ENCODE measurements at places on chromosomes 12 and 14. TPM values are rescaled to one million over a fixed set of nuclear protein-coding genes. Genes with fewer than 3 reads are reported as not detected.

DNA sequence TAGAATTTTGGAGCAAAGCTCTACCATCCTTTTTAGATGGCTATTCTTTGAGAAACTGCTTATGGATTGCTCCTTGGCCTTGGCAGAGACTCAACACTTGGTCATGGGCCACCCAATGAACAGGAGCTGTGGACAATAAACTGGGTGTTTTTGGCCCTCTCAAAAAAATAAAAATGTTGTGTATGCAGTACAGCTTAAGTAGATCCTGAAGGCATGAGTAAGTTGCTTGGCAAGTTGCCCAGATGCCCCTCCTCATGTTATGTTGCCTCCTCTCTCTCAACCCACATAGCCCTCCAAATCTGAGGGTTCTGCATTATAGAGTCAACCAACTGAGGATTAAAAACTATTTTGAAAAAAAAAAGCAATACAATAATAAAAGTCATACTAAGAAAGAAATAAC is 124.9 kb downstream of the ATP23 start:
- H3K27ac ChIP-seq = no peak overlapping the region
- no peak for DNase-seq
- H3K36me3 ChIP-seq = no peaks in the 10 kb centered on the region
- peaks cover 39% of the 10 kb centered on the region for H3K4me1 ChIP-seq
- H3K27me3 ChIP-seq = no peaks in the 10 kb centered on the region
- H3K4me3 ChIP-seq = no peak overlapping the region

- H3K27ac ChIP-seq = no peak overlapping the region
- peaks cover 15% of the 10 kb centered on the region for H3K36me3 ChIP-seq
- no peak overlapping the region for H3K4me3 ChIP-seq
- no peaks in the 10 kb centered on the region for H3K4me1 ChIP-seq
- DNase-seq = no peak
Observed at GRCh38 chr14:73173092-73173735, 36.9 kb downstream of the PSEN1 start.

- no peak for DNase-seq
- H3K27me3 ChIP-seq = no peaks in the 10 kb centered on the region
- H3K4me3 ChIP-seq = no peak overlapping the region
- H3K36me3 ChIP-seq = no peaks in the 10 kb centered on the region
- H3K4me1 ChIP-seq = no peaks in the 10 kb centered on the region
- H3K27ac ChIP-seq = no peak overlapping the region
Observed at GRCh38 chr14:30240685-30241084, 313.0 kb upstream of the PRKD1 start.

DNA sequence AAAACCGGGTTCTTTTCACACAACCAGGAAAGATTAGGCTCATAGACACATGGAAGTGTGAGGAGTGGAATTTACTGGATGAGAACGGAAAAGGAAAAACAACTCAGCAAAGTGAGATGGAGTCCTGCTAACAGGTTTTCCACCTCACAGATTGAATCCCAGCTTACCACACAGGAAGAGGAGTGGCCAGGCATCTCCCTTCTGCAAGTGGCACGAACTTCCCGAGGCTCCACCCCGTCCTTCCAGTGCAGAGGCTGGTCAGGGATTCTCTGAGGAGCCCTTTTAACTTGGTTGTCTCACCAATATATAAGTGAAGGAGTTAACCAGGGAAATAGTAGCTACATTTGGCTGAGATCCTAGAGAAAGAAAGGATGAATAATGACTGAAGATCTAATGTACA is 102.8 kb downstream of the SCAF11 start:
- DNase-seq = no peak
- peaks cover 9% of the 10 kb centered on the region for H3K36me3 ChIP-seq
- H3K27me3 ChIP-seq = no peaks in the 10 kb centered on the region

DNA sequence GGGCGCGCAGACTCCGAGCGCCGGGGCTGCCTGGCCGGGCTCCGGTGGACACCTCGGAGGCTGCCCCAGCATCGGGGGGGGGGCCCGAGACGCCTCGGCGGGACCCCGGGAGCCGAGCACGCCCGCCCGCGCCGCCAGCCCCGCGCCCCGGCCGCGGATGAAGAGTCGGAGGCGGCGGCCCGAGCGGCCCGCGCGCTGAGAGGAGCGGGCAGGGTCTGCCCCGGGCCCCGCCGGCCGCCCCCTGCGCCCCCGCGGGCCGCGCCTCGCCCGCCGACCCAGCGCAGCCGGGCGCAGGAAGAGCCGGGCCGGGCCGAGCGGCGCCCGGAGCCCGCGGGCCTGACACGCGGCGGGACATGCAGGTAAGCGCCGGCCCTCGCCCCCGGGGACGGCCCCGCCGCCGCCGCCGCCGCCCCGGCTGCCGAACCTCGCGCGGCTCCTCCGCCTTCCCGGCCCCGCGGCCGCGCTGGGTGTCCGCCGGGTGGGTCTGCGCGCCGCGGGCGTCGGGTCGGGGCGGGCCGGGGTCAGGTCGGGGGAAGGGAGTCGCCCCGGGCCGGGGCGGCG is 63.7 kb downstream of the FBXL14 start:
- no peak overlapping the region for H3K4me3 ChIP-seq
- peaks cover 35% of the 10 kb centered on the region for H3K27me3 ChIP-seq
- no peak for DNase-seq
- H3K27ac ChIP-seq = no peak overlapping the region
- no peaks in the 10 kb centered on the region for H3K36me3 ChIP-seq

RASSF9 gene
- total RNA-seq = 0.46 TPM

DNA sequence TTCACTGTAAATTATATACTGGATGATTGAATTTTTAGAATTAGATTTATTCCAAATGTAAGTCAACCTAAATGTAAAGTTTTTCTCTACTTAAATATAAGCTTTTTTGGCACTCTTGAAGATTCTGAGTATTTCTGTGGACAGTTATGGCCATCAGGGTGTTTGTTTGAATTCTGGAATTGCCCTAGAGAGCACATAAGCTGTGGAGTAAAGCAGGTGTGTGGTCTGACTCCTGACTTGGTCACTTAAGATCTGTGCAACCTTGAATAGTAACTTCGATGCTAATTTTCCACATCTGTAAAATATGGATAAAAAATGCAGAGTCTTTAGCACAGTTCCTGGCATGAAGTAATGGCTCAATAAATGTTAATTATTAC is 64.4 kb downstream of the FUT8 start:
- H3K4me1 ChIP-seq = peaks cover 9% of the 10 kb centered on the region
- H3K27me3 ChIP-seq = no peaks in the 10 kb centered on the region
- H3K36me3 ChIP-seq = peaks cover 13% of the 10 kb centered on the region
- no peak overlapping the region for H3K27ac ChIP-seq
- no peak overlapping the region for H3K4me3 ChIP-seq

DNA sequence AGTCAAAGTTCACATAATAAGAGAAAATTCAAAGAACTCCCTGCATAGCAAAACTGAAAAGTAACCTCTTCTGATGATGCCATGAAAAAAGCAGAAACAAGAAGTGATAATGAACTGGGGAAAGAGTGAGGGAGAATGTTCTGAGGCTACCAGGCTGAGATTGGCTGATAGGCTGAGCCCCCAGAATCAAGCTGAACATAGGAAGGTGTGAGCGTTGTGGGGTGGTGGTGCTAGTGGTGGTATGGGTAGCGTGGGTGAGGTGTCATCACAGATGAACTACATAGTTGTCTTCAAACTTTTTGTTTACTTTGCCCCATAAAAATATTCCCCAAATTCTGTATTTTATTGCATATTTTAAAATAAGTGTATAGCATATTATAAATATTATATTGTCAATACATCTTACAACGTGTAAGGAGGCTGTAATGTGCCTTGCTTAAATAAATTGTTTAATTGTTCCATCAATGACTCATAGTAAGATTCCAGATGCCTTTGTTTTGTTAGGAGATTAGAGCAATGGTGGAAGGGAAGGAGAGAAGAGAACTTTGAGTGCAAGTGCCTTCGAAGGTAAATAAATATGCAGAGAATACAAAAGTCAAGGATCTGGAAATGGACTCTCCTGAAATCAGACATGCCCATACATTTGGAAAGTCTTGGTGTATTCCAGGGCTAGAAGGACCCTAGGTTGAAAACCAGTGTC is 15.8 kb upstream of the CFAP54 start:
- no peak overlapping the region for H3K4me3 ChIP-seq
- H3K27ac ChIP-seq = no peak overlapping the region
- peaks cover 18% of the 10 kb centered on the region for H3K4me1 ChIP-seq
- no peaks in the 10 kb centered on the region for H3K36me3 ChIP-seq
- DNase-seq = no peak

TNS2 gene
- total RNA-seq = 11.5 TPM

SRSF5 gene
- 385 TPM for total RNA-seq

DNA sequence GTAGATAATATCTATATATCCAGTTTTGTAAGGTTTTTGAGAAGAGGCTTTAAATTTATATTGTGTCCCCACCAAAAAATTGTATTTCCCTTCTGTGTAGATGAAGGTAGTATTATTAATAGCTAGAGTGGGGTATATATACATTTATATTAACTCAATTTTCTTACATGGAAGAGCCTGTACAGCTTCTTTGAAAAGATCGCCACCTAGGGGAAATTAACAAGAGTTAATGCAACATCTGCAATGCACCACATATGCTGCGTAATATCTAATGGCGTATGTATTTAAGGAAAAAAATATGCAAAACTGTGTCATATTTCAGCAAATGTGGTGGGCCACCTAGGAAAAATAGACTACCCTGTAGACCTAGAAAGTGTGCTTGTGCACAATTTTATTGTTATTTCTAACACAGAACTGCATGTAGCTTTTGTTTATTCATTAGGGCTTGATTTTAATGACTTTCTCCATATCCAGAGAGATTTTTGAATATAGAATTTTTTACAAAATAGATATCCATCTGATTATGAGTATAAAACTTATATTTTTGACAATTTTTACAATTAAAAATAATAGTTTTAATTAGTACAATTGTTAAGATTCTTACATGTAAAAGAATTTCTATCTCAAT is 14.0 kb downstream of the CCER1 start:
- no peak overlapping the region for H3K27ac ChIP-seq
- H3K4me1 ChIP-seq = peaks cover 16% of the 10 kb centered on the region
- no peaks in the 10 kb centered on the region for H3K36me3 ChIP-seq
- DNase-seq = no peak
- no peak overlapping the region for H3K4me3 ChIP-seq
- no peaks in the 10 kb centered on the region for H3K27me3 ChIP-seq

GRCh38 chr12:25981597-25981996 is 23.1 kb downstream of the RASSF8 start:
- no peaks in the 10 kb centered on the region for H3K27me3 ChIP-seq
- H3K36me3 ChIP-seq = no peaks in the 10 kb centered on the region
- no peak overlapping the region for H3K27ac ChIP-seq
- no peak for DNase-seq

LRRC43 gene
- 0.83 TPM for total RNA-seq

- DNase-seq = no peak
- H3K27ac ChIP-seq = no peak overlapping the region
- peaks cover 12% of the 10 kb centered on the region for H3K4me1 ChIP-seq
Observed at GRCh38 chr14:22152161-22152870, 436.7 kb downstream of the DAD1 start.

BMP4 gene
- total RNA-seq = 62.4 TPM

- DNase-seq = no peak
- H3K4me1 ChIP-seq = peaks cover 39% of the 10 kb centered on the region
- no peak overlapping the region for H3K4me3 ChIP-seq
- H3K27me3 ChIP-seq = no peaks in the 10 kb centered on the region
- no peak overlapping the region for H3K27ac ChIP-seq
Observed at GRCh38 chr12:6269986-6270385, 40.5 kb upstream of the PLEKHG6 start.

GRCh38 chr14:29637411-29637810 is 290.2 kb downstream of the PRKD1 start:
- DNase-seq = no peak
- no peaks in the 10 kb centered on the region for H3K36me3 ChIP-seq
- H3K4me1 ChIP-seq = no peaks in the 10 kb centered on the region
- H3K4me3 ChIP-seq = no peak overlapping the region

GRCh38 chr12:6953442-6954315 is 2.5 kb downstream of the PTPN6 start:
- no peaks in the 10 kb centered on the region for H3K27me3 ChIP-seq
- no peaks in the 10 kb centered on the region for H3K36me3 ChIP-seq
- H3K27ac ChIP-seq = no peak overlapping the region
- H3K4me1 ChIP-seq = no peaks in the 10 kb centered on the region
- no peak for DNase-seq
- no peak overlapping the region for H3K4me3 ChIP-seq

CLEC4C gene
- not detected for total RNA-seq

- H3K4me3 ChIP-seq = no peak overlapping the region
- no peaks in the 10 kb centered on the region for H3K27me3 ChIP-seq
- H3K36me3 ChIP-seq = peaks cover 14% of the 10 kb centered on the region
- H3K27ac ChIP-seq = no peak overlapping the region
- DNase-seq = no peak
Observed at GRCh38 chr12:8047842-8048241, 15.3 kb downstream of the FOXJ2 start.

CLEC2A gene
- total RNA-seq = not detected

GRCh38 chr12:64385019-64385418 is 5.5 kb downstream of the C12orf56 start:
- no peaks in the 10 kb centered on the region for H3K36me3 ChIP-seq
- DNase-seq = no peak
- H3K27me3 ChIP-seq = no peaks in the 10 kb centered on the region
- peaks cover 31% of the 10 kb centered on the region for H3K4me1 ChIP-seq
- H3K4me3 ChIP-seq = no peak overlapping the region
- peak overlapping the region; percentile 71 for H3K27ac ChIP-seq

DNA sequence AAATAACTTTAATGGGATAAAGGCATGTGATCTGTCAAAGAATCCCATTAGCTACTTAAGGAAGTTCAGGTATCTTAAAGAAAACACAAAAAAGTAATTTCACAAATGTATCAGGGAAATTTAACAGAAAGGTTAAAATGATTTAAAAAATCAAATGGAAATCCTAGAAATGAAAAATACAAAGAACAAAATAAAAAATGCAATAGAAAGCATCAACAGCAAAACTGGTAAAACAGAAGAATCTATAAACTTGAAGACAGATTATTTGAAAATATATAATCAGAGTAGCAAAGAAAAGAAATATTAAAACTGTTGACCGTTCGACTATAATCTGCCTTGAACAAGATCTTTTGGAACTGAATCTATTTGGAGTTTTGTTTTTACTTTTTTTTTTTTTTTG is 279.4 kb upstream of the SYT1 start:
- no peak overlapping the region for H3K4me3 ChIP-seq
- H3K27me3 ChIP-seq = no peaks in the 10 kb centered on the region
- no peaks in the 10 kb centered on the region for H3K36me3 ChIP-seq
- H3K4me1 ChIP-seq = no peaks in the 10 kb centered on the region
- H3K27ac ChIP-seq = no peak overlapping the region
